ENCODE measurements at places on chromosomes 1 and 21.
A peak's percentile ranks its signal among the peaks of the same experiment; 100 is the strongest.

DNA sequence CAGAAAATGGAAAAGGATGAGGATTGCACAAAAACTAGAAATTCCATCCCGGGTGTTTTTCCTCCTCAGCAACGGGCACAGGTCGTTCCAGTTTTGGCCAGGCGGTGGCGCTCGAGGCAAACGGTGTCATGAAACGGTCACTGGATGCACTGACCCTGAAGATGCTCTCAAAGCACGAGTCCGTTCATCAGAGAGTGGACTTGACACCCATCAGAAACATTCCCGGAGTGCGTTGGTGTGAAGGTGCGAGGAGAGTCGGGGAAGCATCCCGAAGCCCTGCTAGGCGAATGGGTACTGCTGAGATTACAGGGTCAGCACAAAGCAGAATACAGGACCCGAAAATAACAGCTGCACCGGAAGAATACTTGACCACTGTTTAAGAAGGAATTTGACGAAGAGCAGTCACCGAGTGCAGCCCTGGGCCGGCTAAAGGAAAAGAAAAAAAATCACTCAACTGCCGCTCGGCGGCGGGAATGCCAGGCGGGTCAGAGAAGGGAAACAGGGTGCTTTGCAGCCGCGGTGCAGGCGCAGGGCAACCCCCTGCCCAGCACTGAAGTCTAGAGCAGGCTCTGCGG is 71.7 kb upstream of the ETS2 start:
- no peak for DNase-seq

DNA sequence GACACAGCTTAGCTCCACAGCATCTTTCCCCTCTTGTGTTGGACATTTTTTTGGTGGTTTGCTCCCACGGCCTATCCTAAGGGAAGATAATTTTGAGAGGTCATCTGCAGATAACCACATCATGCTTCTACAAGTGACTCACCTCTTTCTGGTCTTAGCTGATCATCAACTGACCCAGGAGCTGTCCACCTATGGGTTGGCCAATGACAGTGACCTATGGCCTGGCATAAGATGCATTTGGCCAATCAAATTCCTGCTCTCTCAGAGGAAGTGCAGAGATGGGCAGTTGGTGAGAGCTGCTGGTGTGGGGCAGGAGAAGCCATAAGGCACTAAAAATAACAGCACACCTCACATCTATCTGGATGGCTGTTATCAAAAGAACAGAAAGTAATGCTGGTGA is 100.0 kb upstream of the CLDN14 start:
- DNase-seq: no peak

- DNase-seq: no peak
These were observed 35.3 kb downstream of the L1TD1 start for GRCh38 chr1:62229932-62230331.

DNA sequence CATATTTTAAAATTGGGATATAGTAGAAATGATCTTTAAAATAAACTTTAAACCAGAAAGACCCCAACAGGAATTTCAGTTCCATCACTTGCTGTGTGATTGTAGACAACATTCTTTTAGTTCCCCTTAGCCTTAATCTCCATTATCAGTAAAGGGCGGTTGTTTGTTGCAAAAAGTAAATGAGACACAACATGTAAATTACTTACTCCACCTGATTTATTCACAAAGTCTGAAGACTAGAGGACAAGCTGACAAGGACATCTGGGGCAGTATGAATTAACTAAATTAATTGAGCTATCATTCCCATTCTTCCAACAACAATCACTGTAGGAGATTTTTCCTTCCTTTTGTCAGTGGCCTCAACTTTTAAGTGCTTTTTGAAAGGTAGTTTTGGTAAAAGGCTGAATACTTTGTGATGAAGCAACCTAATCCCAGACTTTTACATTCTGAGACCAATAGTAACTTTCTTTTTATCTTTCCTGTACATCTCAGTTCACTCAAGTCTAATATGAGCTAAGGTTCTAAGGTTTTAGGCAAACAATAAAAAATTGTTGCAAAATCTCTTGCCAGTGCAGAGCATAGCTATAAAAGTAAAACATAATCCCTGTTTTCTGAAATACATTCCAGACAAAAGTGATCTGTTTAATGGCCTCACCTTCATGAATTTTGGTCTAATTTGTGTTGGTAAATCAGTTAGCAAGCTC is 6.2 kb downstream of the SLC19A2 start:
- DNase-seq: no peak

DNA sequence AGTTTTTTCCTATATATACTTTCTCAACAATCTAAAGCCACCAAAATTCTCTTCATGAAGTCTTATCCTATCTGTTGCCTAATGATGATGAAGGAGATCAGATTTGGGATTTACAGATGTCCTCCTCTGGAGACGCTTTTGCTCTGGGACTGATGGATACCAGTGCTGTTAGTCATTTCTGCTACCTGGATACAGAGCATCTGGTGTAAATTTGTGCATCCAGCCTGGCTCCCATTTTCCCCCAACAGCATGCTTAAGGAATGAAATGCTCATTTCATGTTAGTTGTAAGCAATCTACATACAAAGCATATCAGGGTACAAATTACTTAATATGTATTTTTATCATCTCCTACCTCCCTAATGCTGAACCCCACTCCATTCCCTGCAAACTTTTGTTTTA is 57.7 kb downstream of the HNRNPR start:
- no peak for DNase-seq

GRCh38 chr21:39040494-39041110 is 142.6 kb downstream of the PSMG1 start:
- DNase-seq: no peak

DNA sequence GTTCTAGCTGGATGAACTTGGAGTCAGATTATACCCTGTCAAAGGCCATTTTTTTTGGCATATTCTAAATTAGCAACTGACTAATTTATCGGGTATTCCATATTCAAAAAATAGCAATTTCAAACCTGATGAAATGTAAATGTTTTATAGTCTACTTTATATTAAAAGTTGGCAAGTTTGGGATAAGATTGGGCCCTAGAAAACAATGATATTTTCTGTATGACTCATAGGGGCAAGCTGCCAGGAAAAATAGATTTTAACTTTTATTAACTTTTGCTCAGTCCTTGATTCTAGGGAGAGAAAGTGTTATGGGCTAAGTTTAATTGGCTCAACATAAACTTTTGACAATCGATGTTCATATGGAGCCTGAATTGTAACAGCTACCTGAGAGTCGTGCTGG is 576.9 kb upstream of the B3GALT2 start:
- DNase-seq: no peak

DNA sequence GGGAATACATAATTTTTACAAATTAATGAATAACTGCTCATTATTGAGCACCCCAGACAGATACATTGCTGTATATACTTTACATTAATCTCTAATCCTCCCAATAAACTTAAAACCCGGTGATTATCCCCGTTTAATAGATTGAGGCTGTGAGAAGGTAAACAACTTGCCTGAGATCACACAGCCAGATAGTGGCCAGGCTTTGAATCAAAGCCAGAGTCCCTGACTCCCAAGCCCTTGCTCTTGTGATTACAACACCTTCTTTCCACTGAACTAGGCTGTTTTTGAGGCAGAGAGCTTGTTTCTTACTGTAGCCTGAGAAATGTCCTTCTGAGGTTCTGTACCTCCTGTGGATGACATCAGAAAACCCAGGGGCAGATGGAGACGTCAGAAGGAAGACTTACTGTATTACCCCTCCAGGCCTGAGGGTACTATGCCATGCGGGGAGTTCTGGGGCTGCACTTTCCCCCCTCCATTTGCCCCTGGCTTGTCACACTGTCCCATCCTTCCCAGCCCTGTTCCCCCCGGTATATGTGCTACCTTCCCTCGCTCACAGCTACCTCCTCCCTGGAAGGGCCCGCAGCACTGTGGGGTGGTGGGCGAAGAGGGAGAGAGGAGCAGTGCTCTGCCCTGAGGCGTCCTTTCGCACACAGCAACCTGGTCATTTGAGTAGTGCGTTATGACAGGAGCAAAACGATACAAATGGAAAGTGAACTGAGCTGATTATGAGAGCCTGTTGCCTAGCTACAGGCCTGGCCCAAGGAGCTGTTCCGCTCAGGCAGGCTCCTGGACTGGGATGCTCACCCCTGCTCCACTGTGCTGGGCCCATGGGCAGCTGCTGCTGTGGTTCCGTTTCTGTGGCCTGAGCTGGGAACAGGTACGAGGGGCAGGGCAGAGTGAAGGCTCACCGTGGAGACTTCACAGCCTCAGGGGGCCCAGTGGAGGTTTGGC is 4.6 kb downstream of the KCNC4 start:
- DNase-seq: no peak

DNA sequence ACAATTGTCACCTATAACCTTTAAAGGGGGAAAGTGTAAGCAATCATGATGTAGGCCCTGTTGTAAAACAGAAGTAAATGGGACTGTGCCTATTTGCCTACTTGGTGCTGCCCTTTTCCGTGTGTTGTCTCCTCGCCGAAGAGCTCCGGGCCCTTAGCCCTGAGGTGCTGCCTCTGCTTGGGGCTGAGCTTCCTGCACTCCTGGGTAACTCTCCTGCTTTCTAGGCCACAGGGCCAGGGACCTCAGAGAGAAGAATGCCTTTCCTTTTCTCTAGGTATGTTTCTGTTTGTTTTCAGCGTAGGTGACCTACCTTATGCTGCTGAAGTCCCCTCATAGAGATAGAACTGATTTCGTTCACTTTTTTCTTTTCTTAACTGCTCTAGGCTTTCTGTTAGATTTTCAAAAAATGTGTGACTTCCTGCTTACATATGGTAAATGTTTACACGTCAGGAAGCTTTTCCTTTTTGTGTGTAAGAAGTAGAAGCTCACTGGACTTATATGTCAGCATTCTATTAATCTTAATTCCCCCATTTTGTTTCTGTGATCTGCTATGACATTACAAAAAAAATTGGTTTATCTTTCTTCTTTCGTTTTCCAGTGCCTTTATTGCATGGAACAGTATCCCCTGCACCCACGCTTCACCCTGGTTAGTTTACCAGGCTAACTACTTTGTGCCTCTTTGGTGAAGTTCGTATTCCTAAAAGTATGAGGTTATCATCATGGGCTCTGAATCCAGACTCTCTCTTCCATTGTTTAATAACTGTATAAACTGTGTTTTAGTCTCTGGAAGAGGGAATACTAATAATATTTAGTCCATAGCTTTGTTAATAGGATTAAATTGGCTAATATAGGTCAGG is 61.7 kb downstream of the ITSN1 start:
- no peak for DNase-seq

- DNase-seq: peak; percentile 97
These were observed 121.2 kb downstream of the EPHB2 start for GRCh38 chr1:22831729-22832413.

- no peak for DNase-seq
These were observed 62.3 kb downstream of the GRIK3 start for GRCh38 chr1:36971852-36972618.

DNA sequence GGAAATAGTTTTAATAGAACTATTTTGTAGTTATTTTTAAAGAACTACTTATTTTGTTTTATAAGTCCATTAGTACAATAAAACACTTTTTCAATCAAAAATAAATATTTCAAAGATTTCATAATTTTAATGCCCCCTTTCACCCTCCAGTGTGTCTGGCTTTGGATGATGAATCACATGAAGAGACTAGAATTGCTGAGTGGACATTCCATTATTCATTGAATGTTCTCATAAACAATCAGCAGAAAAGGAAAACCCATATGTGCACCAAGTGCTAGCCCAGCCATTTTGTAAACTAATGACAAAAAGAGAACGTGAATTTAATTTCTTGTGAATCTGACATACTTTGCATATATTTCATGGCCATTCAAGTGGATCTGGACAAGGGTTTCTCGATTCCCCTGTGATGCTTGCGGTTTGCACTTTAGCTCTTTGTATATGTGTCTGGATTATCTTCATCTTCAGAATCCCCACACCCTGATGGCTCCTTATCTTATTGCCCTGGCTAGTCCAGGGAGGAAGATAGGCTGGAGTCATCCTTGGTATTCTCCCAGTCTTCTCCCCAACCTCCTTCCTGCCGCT is 20.7 kb upstream of the CHIA start:
- DNase-seq: no peak

DNA sequence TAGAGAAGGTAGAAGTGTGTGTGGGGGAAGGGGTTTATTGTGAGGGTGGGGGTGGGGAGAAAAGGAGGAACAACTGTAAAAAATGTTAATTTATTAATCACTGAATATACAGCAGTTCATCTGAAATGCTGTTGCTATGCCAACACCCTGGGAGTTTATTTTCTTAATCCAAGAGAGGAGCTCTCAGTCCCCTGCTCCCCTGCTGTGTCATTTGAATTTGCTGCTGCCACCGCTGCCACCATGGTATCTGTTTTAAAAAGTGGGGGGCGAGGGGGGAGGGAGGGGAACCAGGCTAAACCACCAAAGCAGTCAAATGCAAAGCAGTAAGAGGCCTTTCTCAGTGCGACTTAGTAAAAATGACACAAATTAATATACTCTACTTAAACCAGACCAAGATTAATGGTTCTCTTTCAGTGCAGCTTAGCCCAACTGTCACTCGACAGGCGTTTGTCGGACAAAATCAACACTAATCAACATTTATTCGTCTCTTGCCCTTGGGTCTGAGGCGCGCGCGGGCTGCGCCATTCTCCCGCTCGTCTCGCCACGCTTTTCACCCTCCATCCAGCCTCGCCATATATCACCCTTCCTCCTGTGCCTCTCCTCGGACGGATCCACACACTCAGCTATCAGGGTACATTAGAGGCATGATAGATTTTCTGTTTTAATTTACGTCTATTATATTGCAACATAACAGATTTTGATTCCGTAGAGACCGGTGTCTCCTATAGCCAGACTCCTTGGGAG is 76.2 kb downstream of the PBX1 start:
- DNase-seq: no peak

GRCh38 chr1:39816415-39817090 is 27.9 kb upstream of the BMP8B start:
- DNase-seq: no peak

- no peak for DNase-seq
These were observed 5.0 kb upstream of the CDC14A start for GRCh38 chr1:100347009-100347966.

- no peak for DNase-seq
These were observed 136.6 kb downstream of the PRDM2 start for GRCh38 chr1:13836631-13837030.

GRCh38 chr1:247370786-247371732 is 39.4 kb upstream of the ZNF496 start:
- no peak for DNase-seq

- no peak for DNase-seq
These were observed 71.2 kb downstream of the PCNX2 start for GRCh38 chr1:233224311-233224710.

Data from epithelial cell of prostate (primary cell).